ENCODE measurements at places on chromosomes 5 and 9.

- no peak for DNase-seq
Measured at GRCh38 chr9:105662184-105663104, at the start of gene TAL2. TSS of gene TAL2 (plus strand) at chr9:105662457. CDS start at chr9:105662497, 40 bp downstream.

GRCh38 chr5:42858687-42859086 lies 47.0 kb upstream of the SELENOP start:
- no peak for DNase-seq

GRCh38 chr5:141841378-141842180 lies 36.6 kb downstream of the PCDH1 start:
- peak; percentile 20 for DNase-seq

- no peak for DNase-seq
Measured at GRCh38 chr5:33595303-33595702, 154.5 kb downstream of the TARS1 start.

GRCh38 chr9:107700847-107701246 lies 211.3 kb upstream of the KLF4 start:
- no peak for DNase-seq

DNA sequence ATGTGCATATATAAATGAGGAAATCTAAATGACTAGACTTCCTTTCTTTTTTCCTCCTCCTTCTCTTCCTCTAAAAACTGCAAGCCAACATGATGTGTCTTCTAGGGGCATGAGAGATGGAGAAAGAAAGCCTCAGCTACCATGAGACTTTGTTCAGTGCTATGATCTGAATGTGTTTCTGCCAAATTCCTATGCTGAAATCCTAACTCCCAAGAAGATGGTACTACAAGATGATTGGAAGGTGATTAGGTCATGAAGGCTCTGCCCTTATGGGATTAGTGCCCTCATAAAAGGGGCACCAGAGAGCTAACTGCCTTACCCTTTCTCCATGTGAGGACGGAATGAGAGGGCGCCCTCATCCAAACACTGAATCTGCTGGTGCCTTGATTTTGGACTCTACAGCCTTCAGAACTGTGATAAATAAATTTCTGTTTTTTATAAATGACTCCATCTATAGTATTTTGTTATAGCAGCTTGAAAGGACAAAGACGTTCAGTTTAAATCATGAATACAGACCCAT lies 72.2 kb upstream of the IL6ST start:
- no peak for DNase-seq

- DNase-seq, result no peak
Measured at GRCh38 chr9:92122061-92122460, 6.8 kb upstream of the SPTLC1 start.

DNA sequence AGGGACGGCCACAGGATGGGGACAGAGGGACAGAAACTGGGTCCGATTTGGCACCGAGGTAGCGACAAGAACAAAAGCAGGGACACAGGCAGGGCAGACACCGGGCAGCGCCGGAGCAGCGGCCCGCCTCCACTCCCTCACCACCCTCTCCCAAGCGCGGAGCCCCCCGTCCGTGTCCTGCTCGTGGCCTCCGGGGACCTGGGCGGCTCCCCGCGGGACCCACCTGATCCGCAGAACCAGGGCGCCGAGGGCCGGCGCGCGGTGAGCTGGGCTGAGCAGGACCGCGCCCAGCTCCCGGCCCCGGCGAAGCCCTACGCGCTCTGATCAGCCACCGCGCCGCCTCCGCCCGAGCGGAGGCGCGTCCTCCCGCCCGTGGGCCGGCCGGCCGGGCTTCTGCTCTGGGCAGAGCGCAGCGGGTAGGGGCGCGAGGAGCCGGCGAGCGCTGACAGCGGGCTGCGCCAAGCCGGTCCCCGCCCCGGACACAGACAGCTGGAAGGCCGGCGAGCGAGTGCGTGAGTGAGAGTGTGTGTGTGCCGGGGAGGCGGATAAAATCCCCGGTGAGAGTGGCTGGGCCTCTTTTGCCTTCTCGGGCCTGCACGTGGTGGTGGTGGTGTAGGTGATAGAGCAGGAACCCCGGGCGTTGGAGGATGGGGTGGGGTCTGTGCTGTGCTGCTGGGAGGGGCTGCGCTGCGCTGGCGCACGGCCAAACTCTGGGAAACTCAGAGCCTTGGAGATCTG lies at the start of gene GGTA1:
TSS of gene GGTA1 (minus strand) at position 418 of the 738 bp plus-strand sequence. CDS start 31,922 bp downstream, outside the sequence.
- DNase-seq, result no peak

GRCh38 chr5:56476487-56476856 lies 243.3 kb upstream of the ANKRD55 start:
- DNase-seq, result no peak

- DNase-seq, result no peak
Measured at GRCh38 chr5:63650581-63650980, 311.7 kb downstream of the HTR1A start.

- no peak for DNase-seq
Measured at GRCh38 chr9:7266911-7267595, 509.3 kb downstream of the KDM4C start.

DNA sequence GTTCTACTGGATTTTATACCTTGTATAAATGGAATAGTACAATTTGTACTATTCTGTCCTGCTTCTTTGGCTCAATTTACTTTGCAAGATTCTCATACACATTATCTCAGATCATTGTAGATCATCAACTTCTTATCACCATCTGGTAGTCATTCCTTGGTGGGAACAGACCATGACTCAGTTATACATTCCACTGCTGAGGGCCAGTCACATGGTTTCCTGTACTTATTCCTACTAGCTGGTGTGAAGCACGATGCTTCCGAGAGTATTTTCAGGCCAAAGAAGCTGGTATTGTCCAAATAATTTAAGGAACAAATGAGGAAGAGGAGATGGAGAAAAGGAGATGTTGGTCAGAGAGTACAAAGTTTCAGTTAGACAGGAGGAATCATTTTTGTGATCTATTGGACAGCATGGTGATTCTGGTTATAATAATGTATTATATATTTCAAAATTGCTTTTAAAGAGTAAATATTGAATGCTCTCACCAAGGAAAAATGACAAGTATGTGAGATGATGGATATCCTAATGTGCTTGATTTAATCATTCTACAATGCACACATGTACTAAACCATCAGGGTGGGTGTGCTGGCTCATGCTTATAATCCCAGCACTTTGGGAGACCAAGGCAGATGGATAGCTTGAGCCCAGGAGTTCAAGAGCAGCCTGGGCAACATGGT lies 124.1 kb downstream of the SYK start:
- no peak for DNase-seq

DNA sequence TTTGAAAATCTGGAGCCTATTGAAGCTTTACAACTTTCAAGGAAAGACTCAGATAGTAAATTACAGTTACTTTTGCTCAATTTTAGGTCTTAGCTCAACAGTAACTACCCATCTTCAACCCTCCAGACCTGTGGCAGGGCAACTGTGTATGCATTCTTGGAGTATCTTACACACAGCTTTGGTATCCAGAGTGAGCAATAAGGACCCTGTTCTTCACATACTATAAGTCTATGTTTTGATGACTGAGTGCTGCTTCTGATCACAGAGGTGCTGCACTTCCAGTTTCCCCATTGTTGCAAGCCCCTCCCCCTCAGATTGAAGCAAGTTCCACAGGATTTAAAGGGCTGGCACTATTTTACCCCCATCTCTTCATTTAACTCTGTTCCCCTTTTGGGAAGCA lies 737.4 kb upstream of the GRAMD2B start:
- no peak for DNase-seq

Measured in NCI-H1417 treated with DMSO at 0.1 percent for 48 hours (cell line).